Heart right ventricle (tissue), 16 donors: ENCODE measurements at places on chromosomes 13 and 19. TPM values are rescaled to one million over a fixed set of nuclear protein-coding genes. Genes with fewer than 3 reads are reported as not detected.

Gene PNPLA6
- 65.6 TPM for total RNA-seq

Gene HSPB6
- total RNA-seq = 1,081 TPM

Gene CLDN10
- 0.28 TPM for total RNA-seq

Gene FIZ1
- total RNA-seq = 18.7 TPM

Gene ZSCAN5B
- total RNA-seq = not detected

Gene SULT2A1
- not detected for total RNA-seq

Gene RASIP1
- total RNA-seq = 21.2 TPM

Gene SIAH3
- total RNA-seq = not detected

Gene NBEA
- 29.0 TPM for total RNA-seq

Gene ZNF180
- total RNA-seq = 6.7 TPM

Gene ZNF563
- 4.2 TPM for total RNA-seq

Gene GNA15
- 1.1 TPM for total RNA-seq

Gene ZBTB32
- not detected for total RNA-seq

Gene FFAR1
- not detected for total RNA-seq

Gene ZNF90
- total RNA-seq = 0.81 TPM

Gene ATP4B
- total RNA-seq = not detected

Gene ATP8A2
- total RNA-seq = 0.11 TPM

Gene OR7D2
- not detected for total RNA-seq

Gene S1PR2
- 1.8 TPM for total RNA-seq

Gene ZNF613
- 5.2 TPM for total RNA-seq

Gene TTC9B
- not detected for total RNA-seq

Gene ZIC5
- total RNA-seq = not detected

Gene PPP1R37
- 18.7 TPM for total RNA-seq

Gene NTF4
- 0.71 TPM for total RNA-seq

Gene CYP4F8
- not detected for total RNA-seq

Gene SGCG
- total RNA-seq = 191 TPM

Gene CCL25
- total RNA-seq = not detected

Gene CSNK1G2
- total RNA-seq = 29.5 TPM

Gene CEACAM6
- total RNA-seq = not detected

Gene PLIN4
- total RNA-seq = 164 TPM

Gene GPC6
- total RNA-seq = 1.5 TPM

Gene MCF2L
- total RNA-seq = 47.5 TPM
